ENCODE measurements at places on chromosomes 11 and 22.

GRCh38 chr11:119251114-119251513, 45.0 kb downstream of the CBL start:
- DNase-seq, result no peak

DNA sequence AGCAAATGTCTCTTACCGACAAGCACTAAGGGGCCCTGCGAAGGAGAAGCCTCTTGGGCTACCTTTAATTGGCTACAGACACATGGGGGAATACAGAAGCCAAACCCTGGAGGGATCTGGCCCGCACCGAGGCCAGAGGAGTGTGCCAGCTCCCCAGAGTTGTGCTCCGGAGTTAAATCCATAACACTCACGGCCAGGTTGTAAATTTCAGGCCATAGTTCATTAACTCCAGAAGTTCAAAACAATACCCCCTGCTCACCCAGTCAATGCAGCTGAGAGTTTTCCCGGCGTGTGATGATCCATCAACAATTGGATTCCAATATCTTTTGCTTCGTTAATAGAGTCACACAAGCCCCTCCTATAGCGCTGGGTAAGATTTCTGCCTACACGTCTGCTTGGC, 371.5 kb downstream of the NXPE2 start:
- no peak for DNase-seq

- DNase-seq, result no peak
Measured at GRCh38 chr11:12247543-12248254, 129.7 kb upstream of the PARVA start.

DNA sequence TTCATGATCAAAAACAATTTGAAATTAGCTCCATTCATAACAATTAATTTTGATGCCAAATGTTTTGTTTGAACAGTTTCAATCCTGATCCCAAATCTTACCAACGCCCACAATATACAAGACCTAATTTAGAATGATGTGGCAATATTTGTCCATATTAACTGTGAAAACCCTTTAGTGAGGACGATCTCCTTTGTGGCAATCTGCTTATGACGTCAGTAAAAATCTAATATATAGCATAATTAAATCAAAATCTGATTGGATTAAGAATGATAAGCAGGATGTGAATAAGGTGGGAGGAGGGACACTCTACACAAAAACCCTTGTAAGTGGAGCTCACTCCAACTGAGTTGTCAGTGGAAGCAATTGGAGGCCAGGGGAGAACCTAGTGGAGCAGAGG, 11.9 kb upstream of the SLC5A4 start:
- no peak for DNase-seq

- peak; percentile 56 for DNase-seq
Measured at GRCh38 chr11:68840661-68841653, 759 bp downstream of the CPT1A start.

GRCh38 chr22:19886605-19887255, 32.1 kb upstream of the GNB1L start:
- DNase-seq, result no peak

DNA sequence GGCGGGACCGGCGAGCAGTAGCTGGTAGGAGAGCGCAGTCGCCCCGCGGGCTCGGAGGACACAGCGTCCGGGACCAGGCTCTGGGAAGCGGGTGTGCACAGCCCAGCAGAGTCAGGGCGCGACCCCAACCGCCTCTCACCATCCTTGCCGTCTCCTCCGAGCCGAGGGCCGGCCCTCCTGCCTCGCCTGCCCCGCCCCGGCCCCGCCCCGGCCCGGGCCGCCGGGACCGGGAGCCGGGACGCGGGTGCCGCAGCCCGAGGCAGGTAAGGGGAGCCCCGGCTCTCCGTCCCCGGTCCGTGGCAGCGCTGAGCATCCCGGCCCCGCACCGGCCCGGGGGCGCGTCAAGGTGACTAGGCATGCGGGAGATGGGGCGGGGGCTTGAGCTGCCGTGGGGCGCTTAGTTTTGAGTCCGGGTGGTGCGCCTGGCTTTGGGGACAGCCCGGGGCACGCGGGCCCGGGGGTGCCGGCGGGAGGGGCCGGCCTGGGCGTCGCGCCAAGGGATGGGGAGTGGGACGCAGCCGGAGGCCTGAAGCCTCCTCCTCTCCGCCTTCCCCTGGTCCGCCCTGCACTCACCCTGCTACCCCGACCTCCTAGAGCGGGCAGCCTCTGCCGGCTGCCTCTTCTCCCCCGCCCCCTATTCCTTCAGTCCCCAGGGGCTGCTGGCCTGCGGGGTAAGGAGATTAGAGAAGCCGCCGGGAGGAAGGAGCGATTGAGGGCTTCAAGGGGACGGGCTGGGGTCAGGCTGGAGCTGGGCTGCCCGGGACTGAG, at the start of gene ABCG4:
Gene ABCG4, plus strand, starts transcription at position 35 of the 768 bp plus-strand sequence. CDS start 914 bp downstream, outside the sequence.
- DNase-seq, result peak; percentile 55

- peak; percentile 56 for DNase-seq
Measured at GRCh38 chr11:127003260-127003981, 2.9 kb upstream of the KIRREL3 start.

GRCh38 chr11:133366147-133366546, 166.2 kb downstream of the OPCML start:
- no peak for DNase-seq

DNA sequence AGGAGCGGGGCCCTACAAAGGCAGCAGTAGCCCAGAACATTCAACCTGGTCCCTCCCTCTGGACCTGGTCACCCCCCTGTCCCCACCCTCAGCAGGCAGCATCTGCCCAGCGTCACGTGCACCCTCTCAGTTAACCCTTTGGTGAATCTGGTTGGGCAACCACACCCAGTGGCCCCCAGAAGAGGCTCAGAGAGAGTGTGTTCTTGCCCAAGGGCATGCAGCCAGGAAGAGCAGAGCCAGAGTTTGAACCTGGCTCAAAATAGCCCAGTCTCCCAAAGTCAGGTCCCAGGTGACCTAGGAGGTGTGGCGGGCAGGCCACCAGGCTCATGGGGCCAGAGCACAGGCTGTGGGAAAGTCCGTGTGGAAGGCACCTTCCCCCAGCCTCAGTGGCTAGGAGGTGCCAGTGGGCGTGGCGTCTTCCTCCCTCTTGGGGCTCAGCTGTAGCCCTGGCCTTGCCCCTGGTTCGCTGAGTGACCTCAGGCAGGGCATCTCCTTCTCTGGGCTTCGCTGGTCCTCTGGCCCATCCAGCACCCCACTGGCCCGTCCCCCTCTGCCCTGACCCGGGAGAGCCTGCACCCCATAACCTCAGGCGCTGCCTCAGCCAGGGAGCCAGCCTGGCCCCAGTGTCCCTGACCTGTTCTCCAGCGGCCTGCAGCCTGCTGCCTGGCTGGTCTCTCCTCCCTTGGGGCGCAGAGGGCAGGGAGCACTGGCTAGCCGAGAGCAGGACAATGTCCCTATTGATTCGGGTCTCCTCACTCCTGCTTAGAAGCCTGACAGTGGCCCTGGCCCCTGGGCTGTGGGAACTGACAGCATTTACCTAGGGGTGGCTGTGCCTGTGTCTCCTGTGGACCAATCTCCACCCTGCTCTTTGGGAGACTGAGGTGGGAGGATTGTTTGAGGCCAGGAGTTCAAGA, 7.0 kb downstream of the ALDH3B1 start:
- no peak for DNase-seq

- DNase-seq, result no peak
Measured at GRCh38 chr11:114033066-114033465, 26.4 kb upstream of the ZBTB16 start.

DNA sequence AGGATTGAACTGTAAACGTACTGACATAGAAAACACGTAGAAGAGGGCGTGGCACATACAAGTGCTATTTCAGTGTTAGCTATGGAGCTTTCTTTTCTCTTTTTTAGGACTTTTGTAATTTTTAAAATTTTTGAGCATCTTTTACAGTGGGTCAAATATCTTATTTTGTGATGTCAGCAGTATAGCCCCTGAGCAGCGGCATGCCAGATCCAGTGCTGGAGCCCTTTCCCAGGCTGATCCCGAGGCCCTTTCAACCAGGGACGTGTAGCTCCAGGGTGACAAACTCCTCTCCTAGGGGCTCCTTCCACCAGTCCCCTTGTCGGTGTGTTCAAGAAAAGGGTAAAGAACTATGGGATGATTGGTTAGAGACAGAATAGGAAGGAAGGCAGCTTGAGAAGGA, 777.0 kb downstream of the NTM start:
- DNase-seq, result no peak

- DNase-seq, result no peak
Measured at GRCh38 chr11:43644621-43645299, 35.8 kb upstream of the HSD17B12 start.

DNA sequence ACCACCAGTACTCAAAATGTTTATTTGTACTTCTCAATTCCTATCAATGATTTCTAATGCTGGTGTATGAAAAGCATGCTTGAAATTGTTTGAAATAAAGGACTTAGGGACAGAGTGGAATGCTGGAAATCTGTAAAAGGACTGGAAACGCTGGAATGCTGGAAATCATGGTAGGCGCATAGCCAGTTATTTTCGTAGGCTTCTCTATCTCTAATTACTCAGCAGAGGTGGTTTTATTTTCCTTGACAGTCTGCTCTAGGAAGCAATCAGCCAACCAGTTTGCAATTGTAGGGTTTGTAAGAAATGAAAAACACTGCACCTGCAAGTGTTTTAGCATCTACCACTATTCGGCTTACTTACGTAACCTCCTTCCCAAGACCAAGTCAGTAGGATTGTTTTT, 788 bp downstream of the LIN7C start:
- no peak for DNase-seq

GRCh38 chr22:42887523-42888507, 30.7 kb upstream of the ARFGAP3 start:
- no peak for DNase-seq

DNA sequence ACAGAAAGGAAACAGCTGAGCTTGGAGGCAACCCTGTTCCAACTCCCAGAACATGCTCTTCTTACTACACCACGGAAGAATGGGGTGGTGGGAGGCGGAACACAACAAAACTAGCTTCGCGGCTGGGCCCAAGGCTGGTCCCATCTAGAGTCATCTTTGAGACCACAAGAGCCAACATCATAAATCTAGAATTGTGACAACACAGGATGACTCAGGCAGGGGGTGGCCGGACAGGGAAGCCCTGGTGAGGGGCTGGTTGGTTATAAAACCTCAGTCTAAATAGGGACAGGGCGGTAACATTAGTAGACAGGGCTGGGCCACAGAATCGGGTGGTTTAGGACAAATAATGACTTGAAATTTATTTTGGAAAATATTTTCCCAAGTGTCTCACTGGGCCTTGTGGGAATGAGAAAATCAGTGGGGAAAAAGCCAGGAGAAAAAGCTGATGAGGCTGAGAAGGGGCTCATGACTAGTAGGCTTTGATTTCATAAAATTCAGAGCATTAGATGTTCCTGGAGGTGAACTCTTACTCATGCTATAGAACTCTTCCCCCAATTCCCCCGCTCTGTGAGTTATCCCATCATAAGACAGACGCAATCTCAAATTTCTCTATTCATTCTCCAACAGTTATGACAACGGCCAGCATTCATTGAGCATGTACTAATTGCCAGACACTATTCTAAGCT, 151.8 kb upstream of the TIMP3 start:
- DNase-seq, result no peak

- peak; percentile 74 for DNase-seq
Measured at GRCh38 chr22:46104170-46104880, 46.0 kb upstream of the PPARA start.

- DNase-seq, result no peak
Measured at GRCh38 chr11:2260491-2261364, 9.7 kb downstream of the ASCL2 start.

GRCh38 chr11:75689863-75690609, 21.2 kb upstream of the MAP6 start:
- DNase-seq, result peak; percentile 14

- DNase-seq, result no peak
Measured at GRCh38 chr11:75398906-75399305, 412 bp upstream of the RPS3 start.

- no peak for DNase-seq
Measured at GRCh38 chr11:73192272-73192671, 25.8 kb upstream of the P2RY2 start.

DNA sequence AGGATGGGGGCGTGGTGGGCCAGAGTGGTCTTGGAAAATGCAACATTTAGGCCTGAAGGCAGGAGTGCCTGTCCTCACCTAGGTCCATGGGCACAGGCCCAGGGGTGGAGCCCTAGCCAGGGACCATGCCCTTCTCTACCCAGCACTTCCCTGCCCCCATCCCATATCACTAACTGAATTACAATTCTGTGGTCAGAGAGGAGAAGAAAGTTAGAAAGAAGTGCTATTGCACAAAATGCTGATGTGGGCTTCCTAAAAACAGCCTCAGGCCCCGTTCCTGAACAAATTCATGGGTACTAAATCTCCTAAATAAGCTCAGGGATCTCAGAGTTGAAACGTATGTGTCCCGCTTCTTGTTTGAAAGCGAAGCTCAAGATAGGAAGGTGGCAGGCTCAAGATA, 3.5 kb upstream of the ASRGL1 start:
- no peak for DNase-seq

GRCh38 chr22:48553694-48554308, 1273.9 kb downstream of the BRD1 start:
- DNase-seq, result no peak

GRCh38 chr11:98703779-98704556, 316.8 kb upstream of the CNTN5 start:
- no peak for DNase-seq

GRCh38 chr11:1509626-1510255, 23.2 kb upstream of the MOB2 start:
- no peak for DNase-seq

- no peak for DNase-seq
Measured at GRCh38 chr22:29691636-29692326, 28.0 kb upstream of the CABP7 start.

- no peak for DNase-seq
Measured at GRCh38 chr11:114399490-114400215, 658 bp downstream of the C11orf71 start.

DNA sequence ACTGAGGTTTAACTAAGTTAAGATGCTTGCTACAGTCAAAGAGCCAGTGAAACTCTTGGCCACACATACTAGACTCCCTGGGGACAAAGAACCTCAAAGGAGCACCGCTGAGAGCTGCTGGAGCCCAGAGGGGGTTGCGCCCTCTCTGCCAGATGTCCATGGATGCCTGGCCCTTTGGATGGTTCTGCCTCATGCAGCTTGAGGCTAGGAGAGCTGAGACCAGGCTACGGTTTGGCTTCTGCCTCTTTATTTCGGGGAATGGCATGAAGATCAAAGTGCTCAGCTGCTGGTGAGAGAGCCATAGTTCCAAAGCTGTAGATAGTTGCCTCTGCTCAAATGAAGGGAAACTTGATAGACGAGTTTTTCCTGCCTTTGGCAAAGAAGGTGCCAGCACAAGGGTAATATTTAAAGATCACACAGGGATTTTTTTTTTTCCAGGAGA, 43.0 kb downstream of the RASSF10 start:
- DNase-seq, result no peak
